ENCODE measurements at places on chromosomes 7 and 10.

DNA sequence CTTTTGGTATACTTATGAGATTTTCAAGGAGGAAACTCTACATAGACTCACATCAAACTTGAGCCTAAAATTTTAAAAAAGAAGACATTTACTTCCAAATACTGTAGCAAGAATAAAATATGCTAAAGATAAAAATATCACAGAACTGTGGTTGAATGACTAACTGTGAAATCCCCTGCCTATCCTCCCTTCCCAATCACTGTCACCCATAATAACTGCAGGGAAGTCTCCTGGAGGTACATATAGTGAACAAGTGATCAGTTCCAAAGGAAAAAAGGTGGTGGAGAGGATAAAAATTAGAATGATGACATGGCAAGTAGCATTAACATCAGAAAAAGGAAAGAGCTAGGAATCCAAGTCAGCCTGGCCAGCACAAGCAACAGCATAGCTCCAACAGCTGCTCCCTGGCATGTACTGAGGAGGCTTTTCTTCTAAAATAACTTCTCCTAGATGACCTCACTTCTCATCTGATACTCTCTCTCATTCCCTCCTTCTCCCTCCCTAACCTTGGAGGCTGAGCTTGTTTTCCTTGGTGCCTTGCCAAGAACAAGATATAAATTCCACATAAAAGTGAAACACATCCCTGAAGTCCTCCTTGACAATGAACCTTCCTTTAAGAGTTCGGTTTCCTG is 124.0 kb downstream of the IQUB start:
- DNase-seq, result no peak

GRCh38 chr10:100522945-100523344 is 3.3 kb upstream of the SEC31B start:
- no peak for DNase-seq

DNA sequence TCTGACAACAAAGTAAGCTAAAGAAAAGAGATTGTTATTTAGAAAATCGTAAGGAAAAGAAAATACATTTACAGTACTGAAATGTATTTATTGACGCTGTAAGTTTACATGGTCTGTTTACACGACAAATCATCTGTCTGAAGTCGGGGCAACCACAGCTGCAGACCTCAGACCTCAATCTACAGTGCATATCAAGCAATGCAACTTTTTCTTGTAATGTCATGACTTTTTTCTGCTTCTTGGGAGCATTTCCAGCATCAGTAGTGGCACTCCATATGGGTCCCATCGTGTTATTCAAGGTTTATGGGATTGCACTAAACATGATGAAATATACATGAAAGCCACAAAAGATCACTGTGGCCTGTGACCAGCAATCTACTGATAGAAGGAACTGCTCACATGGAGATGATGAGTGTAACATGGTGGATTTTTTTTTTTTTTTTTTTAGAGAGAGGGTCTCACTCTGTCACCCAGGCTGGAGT is 77.1 kb downstream of the MTPN start:
- no peak for DNase-seq

DNA sequence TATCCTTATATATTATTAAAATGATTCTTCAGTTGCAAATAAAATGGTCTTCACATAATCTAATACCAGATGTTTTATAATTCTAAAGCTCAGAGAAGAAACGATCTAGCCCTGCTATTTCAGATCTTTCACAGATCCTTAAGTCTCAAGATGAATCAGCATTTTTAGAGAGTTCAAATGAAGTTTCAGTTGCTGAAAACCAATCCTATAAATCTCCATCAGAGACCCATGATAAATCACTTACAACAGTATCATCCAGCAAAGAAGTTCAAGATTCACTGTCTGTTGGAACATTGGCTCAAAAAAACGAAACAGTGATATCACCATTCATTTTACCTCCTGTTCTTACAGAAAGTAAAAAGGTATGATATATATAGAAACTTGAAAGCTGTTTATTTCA is 137.0 kb downstream of the CCDC7 start:
- no peak for DNase-seq

DNA sequence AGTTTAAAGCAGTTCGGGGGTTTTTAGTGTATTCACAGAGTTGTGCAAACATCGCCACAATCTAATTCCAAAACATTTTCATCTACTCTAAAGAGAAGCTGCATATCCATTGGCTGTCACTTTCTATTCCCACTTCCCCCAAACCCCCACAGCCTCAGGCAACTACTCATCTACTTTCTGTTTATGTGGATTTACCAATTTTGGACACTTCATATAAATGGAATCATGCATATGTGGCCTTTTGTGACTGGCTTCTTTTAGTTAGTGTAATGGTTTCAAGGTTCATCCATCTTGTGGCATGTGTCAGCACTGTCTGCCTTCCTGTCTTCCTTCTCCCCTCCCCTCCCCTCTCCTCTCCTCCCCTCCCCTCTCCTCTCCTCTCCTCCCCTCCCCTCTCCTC is 78.5 kb upstream of the FZD1 start:
- no peak for DNase-seq

GRCh38 chr7:9488555-9488954 is 1055.1 kb downstream of the NXPH1 start:
- DNase-seq, result no peak

DNA sequence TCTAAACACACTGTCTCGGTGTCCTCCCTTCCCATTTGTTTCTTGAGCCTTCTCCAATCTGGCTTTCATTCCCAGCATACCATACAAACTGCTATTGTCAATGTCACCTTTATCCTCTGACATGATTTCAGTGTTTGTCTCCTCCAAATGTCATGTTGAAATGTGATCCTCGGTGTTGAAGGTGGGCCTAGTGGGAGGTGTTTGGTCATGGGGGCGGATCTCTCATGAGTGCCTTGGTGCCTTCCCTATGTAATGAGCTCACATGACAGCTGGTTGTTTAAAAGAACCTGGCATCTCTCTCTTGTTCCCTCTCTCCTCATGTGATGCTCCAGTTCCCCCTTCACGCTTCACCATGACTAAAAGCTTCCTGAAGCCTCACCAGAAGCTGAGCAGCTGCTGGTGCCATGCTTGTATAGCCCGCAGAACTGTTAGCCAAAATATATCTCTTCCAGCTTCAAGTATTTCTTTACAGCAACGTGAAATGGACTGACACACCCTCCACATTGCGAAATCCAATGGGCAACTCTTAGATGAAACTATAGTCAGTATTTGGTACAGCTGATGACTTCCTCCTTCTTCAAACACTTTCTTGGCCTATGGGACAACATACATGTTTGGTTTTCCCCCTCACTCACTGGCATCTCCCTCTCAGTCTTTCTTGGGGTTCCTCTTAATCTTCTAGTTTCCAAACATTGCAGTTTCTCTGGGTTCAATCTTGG is 27.8 kb downstream of the RNLS start:
- no peak for DNase-seq

GRCh38 chr7:102897856-102898531 is 14.8 kb upstream of the LRRC17 start:
- DNase-seq, result no peak

DNA sequence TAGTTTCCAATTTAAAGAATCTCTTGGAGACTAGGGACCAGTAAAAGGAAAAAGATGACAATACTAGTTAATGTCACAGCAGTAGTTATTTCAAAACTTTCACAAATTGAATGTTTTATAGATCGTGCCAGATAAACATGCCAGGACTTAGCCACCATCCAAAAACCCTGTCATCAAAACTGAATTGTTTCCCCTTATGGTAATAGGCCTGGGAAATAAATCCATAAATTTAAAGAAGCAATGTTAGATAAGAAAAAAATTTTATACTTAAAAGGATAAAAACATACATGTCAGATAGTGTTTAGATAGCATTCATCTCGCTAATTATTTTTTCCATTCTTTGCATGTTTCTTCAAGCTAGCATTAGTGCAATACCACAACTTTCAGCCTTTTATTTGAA is 71.2 kb downstream of the SUGCT start:
- no peak for DNase-seq

DNA sequence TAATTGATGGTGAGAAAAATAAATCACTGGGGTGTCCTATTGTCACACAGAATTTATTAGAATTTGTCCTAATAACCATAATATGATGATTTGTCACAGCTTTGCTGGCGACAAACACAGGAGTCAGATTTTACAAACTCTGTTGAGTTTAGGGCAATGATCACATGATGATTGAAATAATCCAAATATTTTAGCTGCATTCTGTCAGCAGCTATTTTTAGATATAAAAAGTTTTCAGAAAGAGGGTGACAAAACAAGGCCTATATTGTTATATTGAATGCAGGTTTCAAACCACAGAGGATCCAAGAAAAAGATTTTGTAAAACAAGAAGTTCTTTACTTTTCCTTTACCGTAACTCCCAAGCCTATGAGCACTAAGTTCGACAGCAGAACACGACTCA is 178.8 kb downstream of the ADAM12 start:
- DNase-seq, result no peak

DNA sequence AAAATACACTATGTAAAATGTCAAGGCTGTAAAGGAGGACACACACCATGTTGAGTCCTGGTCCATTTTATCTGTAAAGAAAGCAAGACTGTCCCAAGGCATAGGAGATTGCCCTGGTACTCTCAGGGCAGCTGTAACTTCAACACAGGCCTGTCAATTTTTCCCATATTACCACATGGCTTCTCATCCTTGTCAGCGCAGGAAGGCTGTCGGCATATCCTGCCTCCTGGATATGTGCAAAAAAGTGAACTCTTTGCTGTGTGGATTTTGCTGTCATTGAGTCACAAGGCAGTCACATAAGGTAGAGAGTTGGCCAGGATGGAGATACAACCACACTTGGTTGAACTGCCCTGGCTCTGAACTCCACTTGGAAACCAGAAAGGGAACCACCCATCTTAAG is 8.7 kb downstream of the DUSP5 start:
- DNase-seq, result no peak

DNA sequence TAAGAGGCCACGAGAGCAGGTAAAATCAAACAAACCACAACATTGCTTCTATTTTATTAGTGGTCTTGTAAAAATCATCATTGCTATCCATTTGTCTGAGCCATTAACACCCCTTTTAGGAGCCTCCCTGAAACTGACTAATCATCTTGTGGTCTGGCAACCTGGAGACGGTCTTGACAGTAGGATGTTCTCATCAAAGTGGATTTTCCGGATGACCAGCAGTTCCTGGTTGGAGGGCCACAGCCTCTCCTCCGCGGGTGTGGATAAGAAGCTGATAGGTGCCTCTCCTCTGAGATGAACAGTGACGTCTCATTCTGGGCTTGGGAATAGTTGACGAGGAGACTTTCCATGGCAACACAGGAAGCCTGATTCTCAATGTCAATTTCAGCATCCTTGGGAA is 490.7 kb downstream of the TYW1 start:
- no peak for DNase-seq

- DNase-seq, result no peak
Observed at GRCh38 chr7:69739931-69740431, 141.7 kb downstream of the AUTS2 start.

- no peak for DNase-seq
Observed at GRCh38 chr7:2663121-2663886, 24.7 kb upstream of the AMZ1 start.

GRCh38 chr7:136342251-136342650 is 365.1 kb upstream of the MTPN start:
- DNase-seq, result no peak

DNA sequence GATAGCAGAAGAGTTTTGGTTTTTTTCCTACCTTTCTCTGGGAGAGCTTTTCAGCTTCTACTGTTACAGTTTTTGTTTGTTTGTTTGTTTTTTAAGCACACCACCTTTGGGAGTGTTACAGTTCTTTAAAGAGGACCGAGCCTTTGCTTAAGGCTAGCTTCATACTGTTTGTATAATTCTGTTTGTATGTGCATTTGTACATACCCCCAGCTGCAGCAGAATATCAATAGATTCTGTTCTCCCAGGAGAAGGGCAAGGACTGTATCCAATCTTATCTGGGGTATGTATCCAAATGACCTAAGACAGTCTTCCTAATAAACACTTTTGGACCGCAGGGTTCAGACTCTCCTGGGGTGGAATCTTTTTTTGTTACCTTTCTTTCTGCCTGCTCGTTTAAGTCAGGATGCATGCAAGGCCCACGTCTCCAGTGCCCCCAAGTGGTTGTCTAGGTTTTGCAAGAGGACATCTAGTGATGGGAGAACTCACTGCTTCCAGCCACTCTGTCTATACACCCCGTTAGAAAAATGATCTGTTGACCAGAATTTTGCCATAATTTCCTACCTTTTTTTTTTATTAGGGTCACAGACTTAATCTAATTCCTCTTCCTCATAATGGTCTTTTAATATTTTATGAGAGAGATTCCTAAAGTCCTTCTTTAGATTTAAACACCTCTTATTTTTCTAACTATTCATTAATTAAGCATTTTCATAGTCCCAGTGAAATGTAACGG is 23.9 kb downstream of the NRF1 start:
- peak; percentile 78 for DNase-seq

DNA sequence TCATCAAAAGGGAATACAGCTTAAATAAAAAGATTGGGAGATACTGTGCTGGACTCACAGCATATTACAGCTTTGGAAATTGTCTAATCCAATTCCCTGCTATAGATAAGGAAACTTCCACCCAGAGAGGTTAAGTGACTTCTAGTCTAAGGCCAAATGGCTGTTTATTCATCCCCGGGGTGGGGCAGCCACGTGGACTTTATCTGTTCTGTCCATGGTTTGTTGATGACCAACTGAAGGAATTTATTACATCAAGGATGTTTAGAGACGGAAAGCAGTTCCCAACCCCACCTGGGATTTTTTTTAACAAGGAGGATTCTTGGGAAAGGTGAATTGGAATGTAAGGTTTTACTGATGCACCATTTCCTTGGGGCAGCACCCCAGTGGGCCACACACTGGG is 88.6 kb downstream of the ATXN7L1 start:
- DNase-seq, result no peak

DNA sequence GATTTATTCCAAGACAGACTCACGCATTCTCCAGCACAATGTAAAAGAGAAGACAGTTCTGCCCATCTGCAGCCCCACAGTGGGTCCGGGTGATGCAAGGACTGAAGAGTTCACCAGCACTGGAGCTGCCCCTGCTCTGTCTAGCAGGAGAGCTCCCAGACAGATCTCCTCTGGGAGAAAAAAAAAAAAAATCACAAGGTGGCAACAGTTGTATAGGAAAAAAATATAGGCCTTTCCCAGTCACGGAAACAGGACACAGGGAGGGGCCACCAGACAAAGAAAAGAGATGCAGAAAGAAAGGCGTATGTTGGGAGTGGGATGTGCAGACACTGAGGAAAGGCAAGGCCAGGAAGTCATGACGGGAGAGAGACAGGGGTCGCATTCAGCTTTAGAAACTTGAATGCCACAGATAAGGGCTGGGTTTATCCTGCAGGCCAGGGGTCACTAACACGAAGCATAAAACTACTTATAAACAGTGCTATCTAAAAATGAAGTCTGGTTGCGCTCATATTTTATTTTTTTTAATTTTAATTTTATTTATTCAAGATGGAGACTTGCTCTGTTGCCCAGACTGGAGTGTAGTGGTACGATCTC is 54.1 kb downstream of the FAM171A1 start:
- DNase-seq, result no peak
